ENCODE measurements at places on chromosomes 5 and 9. TPM values are rescaled to one million over a fixed set of nuclear protein-coding genes. Genes with fewer than 3 reads are reported as not detected.

- H3K36me3 ChIP-seq, result peaks cover 14% of the 10 kb centered on the region
- peaks cover 24% of the 10 kb centered on the region for H3K4me1 ChIP-seq
- H3K27ac ChIP-seq, result no peak overlapping the region
- no peak for DNase-seq
- H3K4me3 ChIP-seq, result no peak overlapping the region
Observed at GRCh38 chr5:160018945-160019625, 10.1 kb downstream of the TTC1 start.

Gene RASA1
- total RNA-seq, result 22.3 TPM

DNA sequence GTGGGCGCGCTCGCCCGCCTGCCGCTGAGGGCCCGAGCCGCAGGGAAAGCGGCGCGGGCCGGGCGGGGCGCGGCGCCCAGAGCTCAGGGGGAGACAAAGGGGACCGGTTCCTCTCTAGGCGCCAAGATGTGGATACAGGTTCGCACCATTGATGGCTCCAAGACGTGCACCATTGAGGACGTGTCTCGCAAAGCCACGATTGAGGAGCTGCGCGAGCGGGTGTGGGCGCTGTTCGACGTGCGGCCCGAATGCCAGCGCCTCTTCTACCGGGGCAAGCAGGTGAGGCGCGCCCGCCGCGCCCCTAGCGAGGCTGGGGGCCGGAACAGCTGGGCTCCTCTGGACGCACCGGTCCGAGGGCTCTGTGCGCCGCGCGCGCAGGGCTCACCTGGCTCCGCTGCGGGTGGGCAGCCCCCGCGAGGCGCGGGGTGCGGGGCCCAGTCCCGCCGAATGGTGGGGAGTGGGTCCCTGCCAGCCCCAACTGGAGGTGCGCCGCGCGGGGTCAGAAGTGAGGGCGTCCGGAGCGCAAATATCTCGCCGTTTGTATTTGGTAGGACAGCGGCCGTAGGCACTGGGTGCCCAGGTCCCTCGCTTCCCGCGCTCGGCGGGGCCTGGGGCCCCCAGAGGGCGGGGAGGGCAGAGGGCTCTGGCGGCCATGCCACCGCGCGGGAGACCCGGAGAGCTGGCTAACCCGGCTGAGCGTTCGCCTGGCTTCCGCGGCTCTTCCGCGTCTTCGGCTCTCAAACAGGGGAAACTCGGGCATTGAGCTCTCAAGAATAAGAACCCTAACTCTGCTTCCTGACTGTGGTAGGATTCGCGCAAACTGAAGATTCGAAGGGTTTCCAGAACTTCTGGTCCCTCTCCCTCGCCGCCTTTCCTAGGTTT lies 607 bp downstream of the UHRF2 start:
- peak; percentile 41 for DNase-seq
- no peaks in the 10 kb centered on the region for H3K27me3 ChIP-seq
- H3K27ac ChIP-seq, result peak overlapping the region; percentile 90
- no peaks in the 10 kb centered on the region for H3K36me3 ChIP-seq
- peaks cover 8% of the 10 kb centered on the region for H3K4me1 ChIP-seq

Gene EMB
- total RNA-seq, result 5.1 TPM

- no peaks in the 10 kb centered on the region for H3K4me1 ChIP-seq
- H3K27ac ChIP-seq, result no peak overlapping the region
- H3K36me3 ChIP-seq, result no peaks in the 10 kb centered on the region
- H3K27me3 ChIP-seq, result no peaks in the 10 kb centered on the region
- no peak for DNase-seq
Observed at GRCh38 chr5:120419127-120419526, 45.0 kb upstream of the PRR16 start.

DNA sequence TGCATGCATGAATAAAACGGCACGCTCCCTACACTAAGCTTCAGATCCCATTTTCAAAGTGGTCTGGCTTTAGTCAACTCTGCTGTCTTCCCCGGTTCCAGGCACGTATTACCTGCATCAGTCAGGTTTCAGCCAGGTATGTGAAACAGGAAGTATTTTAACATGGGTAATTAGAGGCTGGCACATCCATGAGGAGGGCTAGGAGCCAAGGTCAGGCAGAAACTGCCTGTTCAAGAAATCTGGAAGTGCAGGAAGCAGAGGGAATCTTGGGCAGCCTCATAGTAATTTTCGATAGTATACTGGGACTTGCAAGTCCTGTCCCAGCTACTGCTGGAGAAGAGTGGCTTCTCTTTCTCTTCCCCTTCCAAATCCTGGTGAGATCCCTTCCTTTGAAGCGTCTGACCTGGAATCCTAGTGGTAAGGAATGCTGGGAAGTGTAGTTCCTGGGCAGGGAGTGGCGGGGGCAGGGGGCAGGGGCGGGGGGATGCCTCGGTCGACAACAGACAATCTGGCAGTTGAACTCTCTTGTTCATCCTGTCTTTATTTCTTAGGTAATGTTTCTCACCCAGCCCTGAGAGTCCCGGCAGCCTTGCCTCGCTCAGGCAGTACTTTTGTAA lies 403.1 kb downstream of the TLE4 start:
- DNase-seq, result peak; percentile 27
- no peak overlapping the region for H3K27ac ChIP-seq
- no peaks in the 10 kb centered on the region for H3K27me3 ChIP-seq
- no peak overlapping the region for H3K4me3 ChIP-seq
- H3K36me3 ChIP-seq, result no peaks in the 10 kb centered on the region

Data from transverse colon (tissue), 4 donors.